ENCODE measurements at places on chromosomes 1 and 21.
A peak's percentile ranks its signal among the peaks of the same experiment; 100 is the strongest.

GRCh38 chr1:49060766-49061165 is 284.1 kb upstream of the BEND5 start:
- DNase-seq: no peak

DNA sequence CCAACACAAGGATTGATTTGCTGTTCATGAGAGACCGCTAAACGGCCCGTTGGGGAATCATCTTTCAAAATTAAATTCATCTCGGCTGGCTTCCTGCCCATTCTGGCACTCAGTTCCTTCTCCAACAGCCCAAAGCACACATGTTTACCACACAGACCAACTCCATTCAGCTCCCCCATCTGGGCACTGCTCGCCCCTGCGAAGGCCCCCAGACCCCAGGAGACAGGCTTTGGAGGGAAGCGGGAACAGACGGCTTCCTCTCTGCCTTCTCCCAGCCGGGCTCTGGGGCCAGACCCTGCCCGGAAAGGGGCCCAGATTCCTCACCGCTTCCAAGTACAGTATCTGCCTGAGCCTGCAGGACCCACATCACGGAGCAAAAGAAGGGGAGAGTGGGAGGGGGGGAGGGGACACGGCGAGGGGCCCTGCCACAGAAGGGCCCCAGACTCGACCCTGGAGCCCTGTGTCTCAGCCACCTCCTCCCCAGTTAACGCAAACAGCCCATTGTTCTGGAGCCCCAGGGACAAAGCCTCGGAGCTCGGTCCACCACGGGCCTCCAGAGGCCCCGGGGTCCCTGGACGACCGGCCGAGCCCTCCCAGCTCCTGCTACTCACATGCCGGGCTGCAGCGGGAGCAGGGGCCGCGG is 660 bp downstream of the MEGF6 start:
- peak; percentile 54 for DNase-seq

DNA sequence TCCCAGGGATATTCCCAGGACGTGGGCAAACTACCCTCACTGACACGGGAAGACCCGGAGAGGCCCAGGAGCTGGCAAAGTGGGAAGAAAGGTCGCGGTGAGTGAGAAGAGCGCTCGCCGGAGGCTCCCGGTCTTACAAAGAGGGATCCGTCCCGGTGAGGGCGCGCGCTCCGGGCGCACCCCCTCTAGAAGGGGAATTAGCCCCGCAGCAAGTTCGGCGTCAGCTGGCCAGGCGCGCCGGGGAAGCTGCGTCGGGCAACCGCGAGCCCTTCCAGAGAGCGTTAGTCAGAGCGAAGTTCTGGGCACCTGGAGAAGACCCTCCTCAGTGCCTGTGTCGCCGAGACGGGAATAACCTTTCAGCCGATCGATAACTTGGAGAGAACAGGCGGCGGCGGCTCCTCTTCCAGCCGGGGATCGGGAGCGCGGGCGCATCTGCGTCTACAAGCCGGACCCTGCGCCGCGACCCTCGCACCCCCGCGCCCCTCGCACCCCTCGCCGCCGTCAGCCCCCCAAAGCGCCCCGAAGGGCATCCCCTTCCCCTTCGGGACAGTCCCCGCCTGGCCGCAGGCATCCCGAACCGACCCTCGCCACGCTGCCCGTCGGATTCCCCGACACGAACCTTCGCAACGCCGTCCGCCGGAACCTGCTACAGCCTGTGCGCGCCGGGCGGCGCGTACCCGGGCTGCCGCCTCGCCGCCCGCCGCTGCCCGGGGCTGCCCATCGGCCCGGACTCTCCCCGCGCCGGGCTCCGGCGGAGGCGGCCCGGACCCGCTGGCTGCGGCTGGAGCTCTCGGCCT is 485 bp downstream of the SIPA1L2 start:
- peak; percentile 71 for DNase-seq

DNA sequence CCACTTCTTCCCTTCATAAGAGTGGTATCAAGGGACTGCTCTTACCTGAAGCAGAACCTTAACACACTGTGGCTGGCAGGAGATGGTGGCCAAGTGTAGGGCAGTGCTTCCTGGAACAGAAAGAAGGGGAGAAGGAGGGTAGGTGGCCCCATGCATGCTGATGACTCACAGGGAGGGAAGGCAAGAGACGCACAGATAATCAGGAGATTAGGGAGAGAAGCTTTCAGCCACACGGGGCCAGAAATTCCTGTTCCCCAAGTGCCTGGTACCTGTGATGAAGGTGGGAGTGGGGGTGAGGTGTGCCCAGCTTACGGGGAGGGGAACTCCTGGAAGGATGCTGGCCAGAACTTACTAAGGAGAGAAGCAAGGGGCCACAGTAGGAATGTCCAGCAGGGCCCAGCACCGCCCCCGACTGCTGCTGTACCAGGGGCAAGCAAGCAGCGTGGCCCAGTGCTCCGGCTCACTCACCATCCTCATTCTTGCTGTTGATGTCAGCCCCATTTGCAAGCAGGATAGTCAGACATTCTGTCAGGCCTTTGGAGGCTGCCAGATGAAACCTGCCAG is 7.7 kb downstream of the ANKRD35 start:
- DNase-seq: no peak

GRCh38 chr1:197510691-197511378 is 242.8 kb downstream of the CRB1 start:
- no peak for DNase-seq

- DNase-seq: peak; percentile 66
These were observed 23.6 kb upstream of the ABCB10 start for GRCh38 chr1:229582011-229582694.

DNA sequence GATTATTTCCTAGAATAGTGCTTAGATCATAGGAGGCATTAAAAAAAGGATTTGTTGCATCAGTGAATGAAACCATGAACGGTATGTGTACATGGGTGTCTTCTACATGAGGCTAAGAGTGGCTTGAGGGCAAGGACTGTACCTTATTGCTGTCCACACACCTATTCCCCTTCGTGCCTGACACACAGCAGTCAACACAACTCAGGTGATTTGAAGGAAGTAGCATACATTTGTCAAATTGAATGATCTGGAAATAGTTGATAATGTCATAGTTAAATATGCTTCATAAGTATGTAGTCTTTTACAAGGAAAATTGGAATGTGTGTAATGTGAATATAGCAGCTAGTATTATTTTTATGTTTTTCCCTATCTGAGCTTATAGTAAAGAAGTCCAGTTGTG is 189.0 kb upstream of the DAB1 start:
- DNase-seq: no peak

GRCh38 chr1:66617362-66618184 is 83.6 kb downstream of the SGIP1 start:
- DNase-seq: no peak

- DNase-seq: no peak
These were observed 1.9 kb downstream of the FGGY start for GRCh38 chr1:59298710-59299346.

DNA sequence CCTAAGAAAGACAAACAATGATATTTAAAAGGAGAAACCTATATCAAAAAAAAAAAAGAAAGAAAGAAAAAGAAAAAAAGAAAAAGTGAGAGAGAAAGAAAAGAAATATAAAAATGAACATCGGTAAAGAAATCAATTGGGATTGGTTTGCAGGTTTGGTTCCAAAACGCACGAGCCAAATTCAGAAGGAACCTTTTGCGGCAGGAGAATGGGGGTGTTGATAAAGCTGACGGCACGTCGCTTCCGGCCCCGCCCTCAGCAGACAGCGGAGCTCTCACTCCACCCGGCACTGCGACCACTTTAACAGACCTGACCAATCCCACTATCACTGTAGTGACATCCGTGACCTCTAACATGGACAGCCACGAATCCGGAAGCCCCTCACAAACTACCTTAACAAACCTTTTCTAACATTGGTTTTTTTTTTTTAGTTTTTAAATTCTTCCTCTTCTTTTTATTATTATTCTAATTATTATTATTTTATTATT is 11.7 kb downstream of the LHX9 start:
- no peak for DNase-seq

DNA sequence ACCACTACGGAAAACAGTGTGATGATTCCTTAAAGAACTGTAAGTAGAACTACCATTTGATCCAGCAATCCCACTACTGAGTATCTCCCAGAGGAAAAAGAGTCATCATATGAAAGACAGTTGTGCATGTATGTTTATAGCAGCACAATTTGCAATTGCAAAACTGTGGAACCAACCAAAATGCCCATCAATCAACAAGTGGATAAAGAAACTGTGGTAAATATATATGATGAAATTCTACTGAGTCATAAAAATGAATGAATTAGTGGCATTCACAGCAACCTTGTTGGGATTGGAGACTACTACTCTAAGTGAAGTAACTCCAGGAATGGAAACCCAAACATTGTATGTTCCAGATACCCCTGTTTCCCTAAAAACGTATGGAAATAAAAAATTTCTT is 337.0 kb upstream of the PTBP2 start:
- DNase-seq: no peak

DNA sequence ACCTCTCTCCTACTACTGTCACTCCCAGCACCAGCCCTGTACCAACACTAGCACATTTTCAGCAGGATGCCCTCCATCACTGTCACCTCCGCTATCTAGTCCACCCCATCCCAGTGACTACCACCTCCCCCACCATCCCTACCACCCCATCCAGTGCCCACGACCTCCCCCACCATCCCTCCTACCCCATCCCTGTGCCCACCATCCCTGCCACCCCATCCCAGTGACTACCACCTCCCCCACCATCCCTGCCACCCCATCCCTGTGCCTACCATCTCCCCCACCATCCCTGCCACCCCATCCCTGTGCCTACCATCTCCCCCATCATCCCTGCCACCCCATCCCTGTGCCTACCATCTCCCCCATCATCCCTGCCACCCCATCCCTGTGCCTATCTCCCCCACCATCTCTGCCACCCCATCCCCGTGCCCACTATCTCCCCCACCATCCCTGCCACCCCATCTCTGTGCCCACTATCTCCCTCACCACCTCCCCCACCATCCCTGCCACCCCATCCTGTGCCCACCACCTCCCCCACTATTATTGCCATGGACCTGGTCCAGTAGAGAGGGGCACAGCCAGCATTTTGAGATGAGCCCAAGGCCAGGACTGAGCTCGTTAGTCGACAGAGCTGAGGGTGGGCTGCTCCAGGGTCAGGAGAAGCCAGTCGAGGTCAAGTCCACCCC is 45.7 kb downstream of the DISP3 start:
- DNase-seq: no peak

- no peak for DNase-seq
These were observed 44.2 kb downstream of the OSBPL9 start for GRCh38 chr1:51661081-51661518.

DNA sequence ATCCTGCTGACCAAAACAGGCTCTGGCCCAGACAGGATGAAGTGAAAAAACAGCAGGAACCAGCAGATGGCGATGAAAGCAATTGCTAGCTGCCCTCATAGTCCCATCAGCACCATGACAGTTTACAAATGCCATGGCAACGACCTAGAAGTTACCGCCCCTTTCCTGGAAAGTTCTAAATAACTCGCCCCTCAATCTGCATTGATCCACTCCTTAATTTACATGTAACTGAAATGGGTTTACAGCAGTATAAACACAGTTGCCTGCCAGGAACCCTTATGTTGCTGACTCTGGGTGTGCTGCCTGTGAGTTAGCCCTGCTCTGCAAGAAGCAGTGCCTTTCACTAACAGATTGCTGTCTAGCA is 65.5 kb upstream of the CR1L start:
- peak; percentile 35 for DNase-seq

DNA sequence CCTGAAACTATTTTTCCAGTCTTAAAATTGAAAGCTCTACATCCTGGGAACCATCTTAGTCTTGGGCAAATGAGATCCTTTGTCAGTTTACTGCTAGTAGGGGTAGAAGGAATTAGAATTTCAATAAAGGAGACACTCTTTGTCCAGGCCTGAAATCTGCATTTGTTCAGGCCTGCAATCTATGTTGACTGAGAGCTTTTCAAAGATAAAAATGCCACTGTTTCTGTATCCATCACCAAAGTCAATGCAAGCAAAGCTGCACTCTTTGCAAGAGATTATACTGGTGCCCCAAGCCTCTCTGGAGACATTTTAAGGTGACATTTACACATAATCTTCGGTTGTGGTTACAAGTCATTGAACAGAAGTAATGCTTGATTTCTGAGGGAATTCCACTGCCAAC is 135.7 kb downstream of the CTH start:
- no peak for DNase-seq

GRCh38 chr1:168499688-168500049 is 44.1 kb downstream of the XCL2 start:
- no peak for DNase-seq

- peak; percentile 37 for DNase-seq
These were observed 2.3 kb upstream of the VWA1 start for GRCh38 chr1:1432951-1433803.

DNA sequence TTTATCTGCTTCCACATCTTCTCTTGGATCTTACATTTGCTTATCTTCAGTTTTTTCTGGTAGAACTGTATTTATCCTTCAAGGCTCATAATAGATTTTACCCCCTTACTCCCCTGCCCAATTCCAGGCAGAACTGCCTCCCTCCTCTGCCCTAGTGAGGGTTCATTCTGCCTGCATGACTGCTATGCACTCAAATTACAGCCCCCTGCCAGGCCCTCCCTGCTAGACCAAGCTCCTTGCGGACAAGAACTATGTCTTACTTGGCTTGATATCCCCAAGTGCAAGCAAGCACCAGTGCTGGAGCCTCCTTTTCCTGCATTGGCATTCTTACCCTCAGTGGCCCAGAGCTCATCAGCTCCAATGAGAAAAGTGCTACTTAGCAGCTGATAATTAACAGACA is 18.1 kb downstream of the MAPKAPK2 start:
- peak; percentile 56 for DNase-seq

DNA sequence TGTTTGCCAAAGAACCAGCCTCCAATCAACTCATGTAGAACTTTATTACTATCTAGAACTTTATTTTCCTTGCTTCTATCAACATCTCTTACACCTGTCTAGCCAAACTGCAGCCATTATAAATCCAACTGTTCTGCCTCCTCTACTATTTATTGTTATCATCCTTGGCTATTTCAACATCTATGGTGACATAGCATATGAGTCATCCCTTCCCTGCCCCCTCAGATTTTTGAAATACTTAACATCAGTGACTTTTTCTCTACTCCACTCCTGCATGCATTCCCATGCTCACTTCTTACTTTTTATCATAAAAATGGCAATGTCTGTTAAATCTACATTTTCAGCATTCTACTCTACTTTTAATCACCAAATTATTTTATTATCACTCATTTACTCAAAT is 544.9 kb upstream of the NEGR1 start:
- no peak for DNase-seq

GRCh38 chr21:25427828-25428227 is 179.5 kb downstream of the MRPL39 start:
- no peak for DNase-seq

DNA sequence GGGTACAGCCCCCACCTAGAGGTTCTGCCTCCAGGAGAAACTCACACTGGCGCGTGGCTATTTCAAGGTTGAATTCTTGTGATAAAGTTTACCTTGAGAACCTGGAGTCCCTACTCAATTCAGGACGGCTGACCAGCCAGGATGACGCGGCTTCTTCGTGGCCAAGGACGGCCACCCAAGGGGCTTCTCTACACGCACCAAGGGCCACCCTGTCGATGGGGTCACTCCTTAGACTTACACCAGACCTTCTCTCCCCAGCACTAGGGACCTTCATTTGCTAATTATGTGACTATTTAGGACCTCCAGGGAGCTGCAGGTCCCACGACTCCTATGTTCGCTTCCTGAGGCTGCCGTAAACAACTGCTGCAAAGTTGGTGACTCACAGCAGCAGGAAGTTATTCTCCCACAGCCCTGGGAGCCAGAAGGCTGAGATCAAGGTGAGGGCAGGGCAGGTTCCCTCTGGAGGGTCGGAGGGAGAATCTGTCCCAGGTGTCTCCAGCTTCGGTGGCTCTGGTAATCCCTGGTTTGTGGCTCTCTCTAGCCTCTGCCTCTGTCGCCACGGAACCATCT is 135.9 kb downstream of the NPHP4 start:
- no peak for DNase-seq
